ENCODE measurements at places on chromosomes 16 and 17.
A peak's percentile ranks its signal among the peaks of the same experiment; 100 is the strongest.

GRCh38 chr16:50630394-50631020, 50.6 kb downstream of the SNX20 start:
- no peak for DNase-seq

GRCh38 chr16:30398661-30399434, 3.6 kb downstream of the ZNF48 start:
- DNase-seq = no peak

GRCh38 chr17:80478487-80479245, 2.3 kb upstream of the NPTX1 start:
- DNase-seq = no peak

- DNase-seq = peak; percentile 15
These were observed 7.8 kb downstream of the PMP22 start for GRCh38 chr17:15257258-15257788.

DNA sequence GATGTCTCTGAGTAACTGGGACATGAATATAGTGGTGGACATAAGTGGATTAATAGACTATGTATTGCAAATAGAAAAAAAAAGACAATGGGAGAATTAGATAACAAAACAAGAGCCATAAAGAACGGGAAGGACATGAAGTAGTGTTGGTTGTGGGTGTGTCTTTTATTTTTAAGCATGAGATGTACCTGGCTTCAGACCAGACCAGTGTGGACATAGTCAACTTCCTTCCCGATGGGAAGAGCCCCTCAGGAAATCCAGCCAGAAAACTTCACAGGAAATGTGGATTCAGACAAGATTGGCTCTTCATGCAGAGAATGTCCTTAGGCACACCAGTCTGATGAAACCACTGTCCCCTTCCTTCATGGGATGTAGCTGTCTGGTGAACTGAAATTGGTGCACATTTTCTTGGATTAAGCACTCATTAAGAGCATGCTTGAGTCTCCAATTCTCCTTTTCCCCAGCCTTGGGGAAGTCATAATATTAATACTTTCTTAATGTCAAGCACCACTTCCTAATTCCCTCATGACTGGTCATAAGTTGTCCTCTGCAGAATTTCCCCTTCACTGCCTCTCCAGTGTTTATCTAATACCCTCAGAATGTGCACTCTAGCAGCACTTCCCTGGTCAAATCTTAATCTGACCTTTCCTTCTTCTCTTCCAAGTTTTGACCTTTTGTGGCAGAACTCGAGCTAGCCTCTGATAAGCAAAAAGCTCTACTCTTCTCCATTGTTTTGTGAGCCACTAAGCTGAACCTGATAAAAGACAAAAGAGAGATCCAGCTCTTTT, 350.6 kb upstream of the MAF start:
- no peak for DNase-seq

DNA sequence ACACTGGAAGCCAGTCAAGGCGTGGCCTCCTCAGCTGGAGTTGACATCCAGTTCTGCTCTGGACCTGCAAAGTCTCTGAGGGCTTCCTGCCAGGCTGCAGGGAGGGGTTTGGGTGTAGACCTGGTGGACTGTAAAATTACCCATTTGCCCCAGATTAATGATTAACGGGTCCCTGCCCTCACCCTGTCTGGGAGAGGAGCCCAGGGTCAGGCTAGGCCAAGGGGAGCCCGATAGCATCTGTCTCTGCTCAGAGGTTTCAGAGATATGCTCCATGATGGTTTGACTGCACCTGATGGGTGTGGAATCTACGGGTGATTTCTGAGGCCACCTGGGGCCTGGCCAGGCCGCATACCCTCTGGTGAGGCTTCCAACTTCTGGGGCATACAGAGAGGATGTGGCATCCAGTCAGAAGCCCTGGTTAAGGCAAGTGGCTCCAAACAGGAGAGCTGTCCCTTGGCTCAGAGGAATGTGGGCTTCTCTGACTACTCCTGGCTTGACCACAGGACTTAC, 11.2 kb downstream of the PPY start:
- no peak for DNase-seq

DNA sequence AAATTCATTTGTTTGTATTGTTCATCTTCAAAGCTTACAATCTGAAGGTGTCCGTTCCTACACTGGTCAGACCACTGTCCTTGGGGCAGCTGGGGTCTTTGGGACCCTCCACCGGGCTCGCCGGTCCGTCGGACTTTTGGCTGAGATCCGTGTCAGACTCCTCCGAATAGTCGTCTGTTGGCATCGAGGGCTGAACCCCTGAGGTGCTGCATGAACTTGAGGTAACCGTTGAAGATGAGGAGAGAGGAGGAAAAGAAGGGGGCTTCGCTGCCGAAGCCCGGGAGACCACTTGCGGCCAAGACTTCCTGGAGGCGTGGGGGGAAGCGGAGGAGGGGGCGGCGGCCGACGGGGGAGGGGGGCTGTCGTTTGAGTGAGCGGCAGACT, 260.8 kb downstream of the ZFHX3 start:
- no peak for DNase-seq

DNA sequence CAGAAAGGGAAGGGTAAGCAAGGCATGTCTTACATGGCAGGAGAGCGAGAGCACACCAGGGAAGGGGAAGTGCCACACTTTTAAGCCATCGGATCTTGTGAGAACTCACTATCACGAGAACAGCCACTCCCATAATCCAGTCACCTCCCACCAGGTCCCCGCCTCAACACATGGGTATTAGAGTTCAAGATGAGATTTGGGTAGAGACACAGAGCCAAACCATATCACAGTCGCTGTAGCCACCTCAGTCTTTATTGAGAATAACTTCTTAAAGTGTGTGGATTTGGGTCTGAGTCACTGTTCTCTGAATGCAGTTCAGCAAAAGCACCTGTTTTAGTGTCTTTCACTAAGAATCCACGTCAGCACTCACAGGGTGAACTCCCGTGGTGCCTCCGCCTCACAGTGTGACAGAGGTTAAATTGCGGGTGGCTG, 195.2 kb upstream of the CHMP6 start:
- no peak for DNase-seq

GRCh38 chr17:7186241-7186640, 7.1 kb upstream of the ASGR1 start:
- no peak for DNase-seq

GRCh38 chr16:22120440-22120839, 28.1 kb downstream of the VWA3A start:
- DNase-seq = no peak

DNA sequence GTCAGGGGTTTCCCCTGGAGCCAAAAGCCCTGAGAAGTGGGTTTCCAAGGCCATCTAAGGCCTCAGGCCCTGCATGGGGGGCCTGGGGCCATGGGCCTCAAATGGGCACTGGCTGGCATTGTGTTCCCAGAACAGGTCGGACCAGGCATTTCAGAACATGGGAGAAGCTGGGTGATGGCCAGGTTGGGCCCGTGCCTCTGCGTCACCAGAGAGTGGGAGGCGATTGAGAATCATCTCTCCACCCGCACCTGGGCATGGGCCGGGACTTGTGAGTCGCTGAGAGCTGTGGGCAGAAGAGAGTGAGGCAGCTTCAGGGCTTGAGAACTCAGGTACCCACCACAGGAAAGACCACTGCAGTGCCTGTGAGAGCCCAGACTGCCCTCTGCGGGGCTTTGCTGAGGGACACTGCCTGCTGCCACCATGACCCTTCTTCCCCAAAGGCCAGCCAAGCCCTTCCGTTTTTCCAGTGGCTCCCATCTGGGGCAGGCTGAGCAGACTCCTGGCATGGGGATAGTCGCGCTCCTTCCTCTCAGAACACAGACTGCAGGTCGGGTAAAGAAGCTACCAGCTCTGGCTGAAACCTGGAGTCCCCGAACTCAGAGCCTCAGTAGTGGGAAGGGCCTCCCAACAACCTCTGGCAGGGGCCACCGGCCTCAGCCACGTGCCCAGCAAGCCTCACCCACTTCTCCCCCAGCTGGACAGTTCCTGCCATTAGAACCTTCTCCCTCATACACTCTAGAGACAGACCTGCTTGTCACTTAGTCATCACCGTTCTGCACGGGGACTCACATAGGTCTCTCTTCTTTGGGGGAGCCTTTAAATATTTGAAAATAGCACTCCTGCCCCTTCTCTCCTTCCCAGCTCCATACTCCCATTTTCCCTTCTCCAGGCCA, 1.6 kb downstream of the RAB11FIP4 start:
- no peak for DNase-seq

DNA sequence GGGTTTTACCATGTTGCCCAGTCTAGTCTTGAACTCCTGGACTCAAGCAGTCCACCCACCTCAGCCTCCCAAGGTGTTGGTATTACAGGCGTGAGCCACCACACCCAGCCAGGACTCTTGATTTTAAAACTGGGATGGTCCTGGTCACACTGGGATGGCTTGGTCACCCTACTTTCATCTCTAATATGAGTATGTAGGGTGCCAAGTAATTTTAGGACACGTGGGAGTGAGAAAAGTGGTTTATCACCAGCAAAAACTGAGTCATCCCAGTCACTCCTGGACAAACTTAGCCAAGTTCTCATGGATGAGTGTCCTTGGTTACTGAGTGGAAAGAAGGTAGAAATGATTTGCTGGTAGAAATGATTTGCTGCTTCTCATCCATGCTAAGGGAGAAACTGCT, 9.9 kb downstream of the CLEC19A start:
- no peak for DNase-seq

DNA sequence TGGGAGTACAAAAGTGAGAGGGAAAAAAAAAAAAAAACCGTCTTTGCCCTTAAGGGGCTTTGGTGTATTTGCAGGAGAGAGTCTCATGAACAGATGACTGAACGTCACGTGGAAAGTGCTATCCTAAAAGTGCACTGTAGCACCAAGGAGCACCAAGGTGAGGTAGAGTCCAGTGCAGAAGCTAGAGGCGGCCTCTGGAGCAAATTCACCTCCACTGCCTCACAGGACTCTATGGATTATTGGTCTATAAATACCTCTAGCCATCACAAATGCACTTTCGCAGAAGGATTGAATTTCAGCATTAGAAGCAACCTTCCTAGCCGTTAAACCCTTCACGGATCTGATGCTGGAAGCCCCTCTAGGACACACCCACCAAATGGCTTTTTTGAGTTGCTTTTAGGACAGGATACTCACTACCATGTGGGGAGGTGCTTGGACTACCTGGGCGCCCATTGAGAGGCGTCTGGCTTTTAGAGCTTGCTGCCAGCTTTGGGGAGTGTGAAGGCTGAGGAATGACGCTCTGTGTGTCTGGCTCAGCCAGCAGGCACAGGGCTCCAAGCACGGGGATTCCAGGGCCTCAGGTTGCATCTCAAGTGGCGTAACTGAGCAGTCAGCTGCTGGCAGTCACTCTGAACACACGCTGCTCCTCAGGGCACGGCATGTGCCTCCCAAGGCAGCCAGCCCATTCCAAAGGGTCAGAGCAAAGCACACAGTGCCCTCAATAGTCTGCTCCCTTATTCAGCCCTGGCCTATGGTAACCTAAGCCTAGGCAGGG, 52.7 kb downstream of the CDRT4 start:
- no peak for DNase-seq

- peak; percentile 17 for DNase-seq
These were observed 878 bp upstream of the DNAJA2 start for GRCh38 chr16:46974352-46974751.

- no peak for DNase-seq
These were observed 52.4 kb downstream of the AXIN2 start for GRCh38 chr17:65509032-65509431.

DNA sequence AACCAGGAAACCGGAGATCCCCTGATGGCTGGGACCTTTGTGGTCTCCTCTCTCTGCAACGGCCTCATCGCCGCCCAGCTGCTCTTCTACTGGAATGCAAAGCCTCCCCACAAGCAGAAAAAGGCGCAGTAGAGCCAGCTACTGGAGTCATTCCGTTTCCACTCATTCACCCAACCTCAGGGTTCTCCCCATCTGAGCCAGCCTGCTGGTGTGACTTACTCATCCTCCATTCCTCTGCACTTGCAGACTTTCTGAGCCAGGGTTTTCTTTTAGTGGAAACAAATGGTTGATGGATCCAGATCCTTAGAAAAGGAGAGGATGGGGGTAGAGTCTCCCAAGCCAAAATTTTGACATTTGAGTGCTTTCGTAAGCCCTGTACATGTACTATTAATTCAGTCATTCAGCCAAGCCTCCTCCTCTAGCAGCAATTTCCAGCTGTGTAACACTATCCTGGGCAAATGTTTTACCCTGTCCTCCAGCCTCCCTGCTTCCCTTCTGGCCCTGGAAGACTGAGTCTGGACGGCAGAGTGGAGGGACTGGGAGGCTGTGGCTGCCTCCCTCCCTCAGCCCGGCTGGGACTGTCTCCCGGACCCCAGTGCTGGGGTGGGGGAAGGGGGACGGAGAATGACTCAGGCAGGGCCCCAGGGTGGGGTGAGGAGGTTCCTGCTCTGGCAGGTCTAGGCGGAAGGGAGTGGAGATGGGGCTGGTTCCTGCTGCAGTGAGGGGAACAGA, 2.3 kb downstream of the SOX15 start:
- no peak for DNase-seq

GRCh38 chr17:13562271-13562800, 39.4 kb downstream of the HS3ST3A1 start:
- no peak for DNase-seq

DNA sequence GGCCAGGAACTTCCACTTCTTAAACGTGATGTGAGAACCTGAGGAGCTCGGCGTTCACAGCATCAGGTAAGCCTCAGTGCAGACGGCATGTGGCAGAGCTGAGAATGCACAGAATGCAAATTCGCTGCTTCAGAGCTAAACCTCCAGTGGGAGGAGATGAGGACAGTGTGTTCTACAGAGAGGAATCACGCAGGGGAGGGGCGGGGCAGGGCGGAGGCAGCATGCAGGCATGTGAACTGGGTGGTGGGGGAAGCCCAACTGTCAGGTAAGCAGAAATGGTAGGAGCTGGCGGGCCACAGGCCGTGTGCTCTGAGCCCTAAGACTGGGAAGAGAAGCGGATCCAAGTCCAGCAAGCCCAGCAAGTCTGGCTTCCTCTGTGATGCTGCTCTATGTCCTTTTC, 94.7 kb downstream of the ZNF778 start:
- no peak for DNase-seq

- no peak for DNase-seq
These were observed 124.9 kb downstream of the ABCA8 start for GRCh38 chr17:68830313-68830712.

DNA sequence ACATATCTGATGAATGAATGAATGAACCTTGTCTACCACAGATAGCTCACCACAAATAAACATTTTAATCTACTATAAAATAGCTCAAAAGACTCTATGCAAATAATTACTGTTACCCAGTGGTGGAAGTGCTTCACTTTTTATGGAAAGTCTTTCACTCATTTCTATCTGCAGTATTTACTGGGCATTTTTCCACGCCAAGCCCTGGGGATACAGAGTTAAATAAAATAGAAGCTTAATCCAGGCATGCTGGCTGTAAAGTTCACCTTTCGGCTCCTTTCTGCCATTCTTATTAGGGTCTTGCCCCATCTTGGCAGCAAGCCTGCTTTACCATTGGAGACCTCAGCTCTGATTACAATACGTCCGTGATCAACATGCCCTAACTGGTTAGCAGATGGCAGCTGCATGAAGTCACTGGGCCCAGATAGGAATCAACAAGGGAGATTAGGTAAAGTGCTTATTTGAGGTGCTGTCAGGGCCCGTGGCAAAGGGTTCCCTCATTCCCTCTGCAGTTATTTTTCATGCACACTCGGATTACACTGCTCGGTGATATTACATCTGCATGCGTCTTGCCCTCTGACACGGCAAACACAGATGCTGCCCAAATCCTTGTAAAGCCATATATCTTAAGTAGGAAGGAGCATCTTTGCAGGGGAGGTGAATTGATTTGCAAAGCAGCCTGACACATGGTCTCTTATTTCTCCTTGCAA, 648.9 kb downstream of the WWOX start:
- no peak for DNase-seq

All from naive B cell (primary cell).